ENCODE measurements at places on chromosomes 2 and 18.

GRCh38 chr2:95264624-95265023 lies 9.6 kb upstream of the PROM2 start:
- no peak for DNase-seq

GRCh38 chr2:149819356-149819957 lies 231.9 kb upstream of the MMADHC start:
- DNase-seq: no peak

DNA sequence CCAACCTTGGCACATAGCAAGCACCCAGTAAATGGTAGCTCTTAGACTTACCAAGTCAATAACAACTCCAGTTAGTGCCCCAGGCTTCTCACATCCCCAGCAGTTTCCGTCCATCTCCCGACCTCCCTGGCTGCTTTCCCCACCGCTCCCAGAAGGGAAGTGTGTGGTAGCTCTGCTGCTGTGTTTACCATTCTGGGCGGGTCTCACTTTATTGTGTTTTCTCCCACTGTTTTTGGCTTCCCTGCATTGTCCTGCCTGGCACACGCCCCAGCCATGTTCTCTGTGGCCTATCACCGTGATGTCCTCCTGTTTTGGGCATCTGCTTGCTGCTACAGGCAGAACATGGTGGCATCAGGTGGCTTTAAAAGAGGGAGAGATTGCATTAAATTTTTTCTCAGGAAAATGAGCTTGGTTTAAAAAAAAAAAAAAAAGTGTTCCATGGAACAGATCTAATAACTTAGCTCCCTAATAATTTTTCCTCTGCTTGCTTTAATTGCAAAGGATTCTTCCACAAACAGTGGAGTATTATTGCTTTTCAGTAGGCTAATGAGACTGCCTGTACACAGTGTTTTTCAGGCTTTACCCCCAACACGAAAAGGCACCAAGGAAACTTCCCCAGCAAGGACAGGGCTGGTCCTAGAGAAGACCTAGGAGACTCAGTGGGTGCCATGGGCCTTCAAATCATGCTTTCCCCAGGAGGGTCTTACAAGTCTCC lies 8.0 kb upstream of the COX7A2L start:
- no peak for DNase-seq

DNA sequence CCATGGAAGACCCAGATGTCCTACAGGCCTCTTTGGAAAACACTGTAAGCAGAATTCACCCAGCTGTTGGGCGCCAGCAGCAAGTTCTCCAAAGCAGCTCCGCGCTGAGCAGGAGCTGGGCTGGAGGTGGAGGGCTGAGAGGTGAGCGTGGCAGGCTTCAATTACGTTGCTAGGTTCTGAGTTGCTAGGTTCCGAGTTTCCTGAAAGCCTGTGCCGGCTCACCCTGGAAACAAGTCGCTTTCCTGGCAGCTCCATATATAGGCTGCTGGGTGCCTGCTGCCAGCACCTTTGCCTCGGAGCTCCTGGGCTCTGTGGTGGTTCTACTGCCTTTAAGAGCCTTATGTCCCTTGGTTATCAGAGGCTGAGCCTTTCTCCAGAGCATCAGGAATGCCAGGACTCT lies 14.4 kb upstream of the EGR4 start:
- no peak for DNase-seq

- no peak for DNase-seq
These were observed 87.1 kb downstream of the GFPT1 start for GRCh38 chr2:69299772-69300516.

GRCh38 chr2:94984964-94985575 lies 40.4 kb upstream of the MAL start:
- DNase-seq: no peak

DNA sequence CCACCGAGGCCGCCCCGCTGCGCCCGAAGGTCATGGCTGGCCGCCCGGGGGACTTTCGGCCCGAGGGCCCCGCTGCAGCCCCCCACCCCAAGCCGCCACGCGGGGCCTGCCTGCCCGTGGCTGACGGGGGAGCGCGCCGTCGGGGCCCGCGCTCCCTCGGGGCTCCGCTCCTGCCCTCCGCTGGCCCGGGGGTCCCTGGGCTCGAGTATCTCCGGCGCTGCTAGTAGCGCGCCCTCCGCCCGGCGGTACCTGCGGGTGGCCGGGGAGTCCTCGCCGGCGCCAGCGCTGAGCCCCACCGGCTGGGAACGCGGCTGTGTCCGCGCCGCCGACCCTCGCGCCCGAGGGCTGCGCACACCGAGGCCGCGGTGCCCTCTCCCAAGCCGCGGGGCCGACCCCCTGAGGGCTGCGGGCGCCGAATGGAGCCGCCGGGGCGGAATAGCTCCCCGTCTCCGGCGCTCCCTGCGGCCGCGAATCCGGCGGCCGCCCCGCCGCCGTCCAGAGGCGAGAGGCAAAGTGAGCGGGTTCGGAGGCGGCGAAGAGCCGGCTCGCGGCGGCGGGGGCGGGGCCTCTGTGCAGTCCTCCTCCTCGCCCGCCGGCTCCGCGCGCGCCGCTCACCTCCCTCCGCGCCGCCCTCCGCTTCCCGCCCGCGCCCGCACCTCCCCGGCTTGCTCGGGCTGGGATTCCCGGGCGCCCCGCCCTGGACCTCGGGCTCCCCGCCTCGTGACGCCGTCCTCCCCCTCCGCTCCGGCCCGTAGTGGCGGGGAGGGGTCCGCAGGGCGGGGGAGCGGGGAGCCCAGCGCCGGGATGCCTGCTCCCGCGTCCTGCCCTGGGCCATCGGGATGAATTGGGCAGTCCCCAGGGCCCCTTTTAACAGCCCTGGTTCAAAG lies at the start of gene KCNG3:
Gene KCNG3, minus strand, starts transcription at position 515 of the 887 bp plus-strand sequence. Its CDS starts 481 bp downstream, at position 34.
- DNase-seq: no peak

- no peak for DNase-seq
These were observed 144.2 kb upstream of the HDAC4 start for GRCh38 chr2:239544918-239545465.

DNA sequence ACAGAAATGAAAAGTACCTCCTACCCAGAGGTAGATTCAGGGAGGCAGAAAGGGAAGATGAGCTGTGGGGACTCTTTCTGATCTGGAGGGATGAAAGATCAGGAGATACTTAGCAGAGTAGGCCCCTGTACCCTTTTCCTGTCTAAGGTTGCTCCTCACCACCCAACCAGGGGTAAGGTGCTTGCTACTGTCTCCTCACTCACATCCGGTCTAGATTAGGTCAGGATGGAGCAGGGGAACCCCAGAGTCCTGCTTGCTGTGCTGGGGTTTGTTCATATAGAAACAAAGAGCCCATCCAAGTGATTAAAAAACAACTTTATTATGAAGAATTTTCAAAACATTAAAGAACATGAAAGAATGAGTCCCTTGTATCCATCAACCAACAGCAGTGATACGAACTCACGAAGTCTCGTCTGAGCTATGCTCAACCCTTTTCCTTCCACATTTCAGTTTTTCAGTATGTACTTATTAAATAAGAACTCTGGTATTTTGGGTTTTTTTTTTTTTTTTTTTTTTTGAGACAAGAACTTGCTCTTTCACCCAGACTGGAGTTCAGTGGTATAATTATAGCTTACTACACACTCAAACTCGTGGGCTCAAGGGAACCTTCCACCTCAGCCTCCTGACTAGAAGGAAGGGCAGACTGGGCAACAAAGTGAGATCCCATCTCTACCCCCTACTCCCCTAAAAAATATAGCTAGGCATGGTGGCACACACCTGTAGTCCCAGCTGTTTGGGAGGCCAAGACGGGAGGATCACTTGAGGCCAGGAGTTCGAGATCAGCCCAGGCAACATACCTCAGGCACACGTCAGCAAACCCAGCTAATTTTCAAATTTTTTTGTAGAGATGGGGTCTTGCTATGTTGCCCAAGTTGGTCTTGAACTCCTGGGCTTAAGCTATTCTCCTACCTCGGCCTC lies 28.5 kb upstream of the MCFD2 start:
- DNase-seq: no peak
